Activated B cell treated with CpG ODN at 0.5 μM for 24 hours (primary cell): ENCODE measurements at places on chromosomes 4 and X. TPM values are rescaled to one million over a fixed set of nuclear protein-coding genes. Genes with fewer than 3 reads are reported as not detected.

- DNase-seq, result no peak
Observed at GRCh38 chr4:5478169-5478568, 230.2 kb downstream of the EVC2 start.

DNA sequence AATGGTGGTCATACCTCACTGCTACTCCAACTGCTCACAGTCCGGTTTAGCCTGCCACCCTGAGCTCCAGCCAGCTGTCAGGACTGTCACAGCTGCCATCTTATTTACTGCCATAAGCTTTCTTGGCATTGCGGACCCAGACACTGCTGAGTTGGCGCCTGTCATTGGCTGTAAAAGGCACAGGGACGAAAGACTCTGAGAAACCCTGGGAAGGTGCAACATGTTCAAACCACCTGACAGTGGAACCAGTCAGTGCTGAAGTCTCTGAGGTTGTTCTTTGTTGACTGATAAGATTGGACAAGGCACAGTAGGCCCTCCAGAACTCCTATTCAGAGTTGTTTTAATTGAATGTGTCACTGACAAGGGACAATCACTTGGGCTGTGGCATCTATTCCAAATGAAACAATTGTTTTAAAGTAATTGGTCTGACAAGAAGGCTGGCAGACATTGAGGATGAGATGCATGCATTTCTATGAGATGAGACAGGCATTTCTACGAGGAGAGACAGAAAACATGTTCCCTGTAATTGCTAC lies 927.8 kb downstream of the STPG2 start:
- no peak for DNase-seq

DNA sequence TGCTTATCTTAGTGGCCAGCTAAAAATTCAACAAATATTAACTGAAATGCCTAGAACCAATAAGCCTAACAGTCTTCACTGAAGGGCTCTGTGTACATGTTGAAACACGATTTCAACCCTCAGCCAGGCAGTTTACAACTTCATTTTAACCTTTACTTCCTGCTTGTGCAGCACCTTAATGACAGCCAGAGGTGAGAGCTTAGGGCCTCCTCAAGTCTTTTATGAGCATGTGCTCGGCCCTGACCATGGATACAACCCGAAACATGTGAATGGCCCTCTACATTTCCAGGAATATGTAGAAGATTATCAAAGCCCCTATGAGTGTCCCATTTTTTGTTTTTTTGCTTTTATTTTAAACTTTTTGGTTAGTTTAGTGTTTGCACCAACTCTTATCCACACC lies 88.3 kb downstream of the MSN start:
- no peak for DNase-seq

DNA sequence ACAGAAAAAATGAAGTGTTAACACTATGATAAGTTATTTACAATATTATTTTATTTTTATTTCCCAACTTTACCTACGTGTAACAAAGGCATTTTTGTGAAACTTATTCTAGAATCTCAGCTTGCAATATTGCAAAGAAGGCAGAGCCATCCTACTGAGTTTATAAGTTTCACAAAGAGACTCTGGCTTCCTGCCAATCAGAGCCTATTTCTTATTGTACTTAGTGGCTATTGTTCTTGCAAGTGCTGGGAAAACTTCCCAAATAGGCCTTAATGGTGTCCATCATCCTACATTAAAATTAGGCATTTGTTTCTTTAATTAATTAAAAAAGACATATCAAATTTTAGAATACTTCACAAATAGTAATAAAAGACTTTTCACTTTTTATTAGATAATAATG lies 233.2 kb downstream of the EPHA5 start:
- DNase-seq, result no peak

DNA sequence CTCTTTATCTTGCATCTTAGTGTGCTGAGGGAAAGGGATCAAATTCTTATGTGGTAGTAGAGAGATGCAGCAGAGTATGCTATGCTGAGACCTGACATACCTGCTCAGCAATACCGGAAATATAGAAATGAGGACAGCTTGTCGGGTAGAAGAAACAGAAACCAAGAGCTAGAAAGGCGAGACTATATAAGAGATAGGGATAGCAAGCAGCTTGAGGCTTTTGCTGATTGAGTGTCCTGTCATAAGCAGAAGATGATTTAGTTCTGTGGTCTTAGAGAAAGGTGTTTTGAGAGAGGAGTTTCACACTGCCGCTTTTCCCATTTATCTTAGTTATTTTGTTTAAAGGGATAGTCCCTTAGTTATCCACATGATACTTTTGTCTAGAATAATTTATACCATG lies 31.7 kb downstream of the USP9X start:
- DNase-seq, result no peak

DNA sequence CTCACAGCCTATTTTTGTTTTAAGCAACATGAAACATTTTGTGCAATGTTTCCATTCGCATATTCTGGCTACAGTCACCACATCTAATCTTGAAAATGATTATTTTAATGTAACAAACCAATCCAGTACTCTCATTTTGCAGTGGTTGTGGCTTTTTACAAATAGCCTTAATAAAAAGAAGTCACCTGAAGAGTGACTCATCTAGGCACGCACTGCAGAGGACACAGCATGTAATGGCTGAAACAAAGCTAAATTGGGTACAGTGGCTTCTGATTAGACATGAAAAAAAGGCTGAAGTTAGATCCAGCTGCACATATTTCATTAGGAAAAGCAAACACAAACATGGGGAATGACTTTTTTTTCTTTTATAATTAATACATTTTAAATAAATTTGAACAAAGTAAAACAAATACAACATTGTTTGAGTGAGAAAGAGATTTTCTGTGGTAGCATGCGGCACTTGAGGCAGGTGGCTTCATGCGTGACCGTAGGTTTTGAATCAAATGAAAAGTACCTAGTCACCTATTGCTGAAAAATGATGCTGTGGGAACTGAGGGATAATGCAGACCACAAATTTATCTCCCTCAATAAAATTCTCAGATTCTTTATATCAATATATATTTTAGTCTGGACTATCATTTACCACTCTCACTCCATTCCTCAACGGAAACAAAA lies 240.8 kb upstream of the DDX53 start:
- no peak for DNase-seq

DNA sequence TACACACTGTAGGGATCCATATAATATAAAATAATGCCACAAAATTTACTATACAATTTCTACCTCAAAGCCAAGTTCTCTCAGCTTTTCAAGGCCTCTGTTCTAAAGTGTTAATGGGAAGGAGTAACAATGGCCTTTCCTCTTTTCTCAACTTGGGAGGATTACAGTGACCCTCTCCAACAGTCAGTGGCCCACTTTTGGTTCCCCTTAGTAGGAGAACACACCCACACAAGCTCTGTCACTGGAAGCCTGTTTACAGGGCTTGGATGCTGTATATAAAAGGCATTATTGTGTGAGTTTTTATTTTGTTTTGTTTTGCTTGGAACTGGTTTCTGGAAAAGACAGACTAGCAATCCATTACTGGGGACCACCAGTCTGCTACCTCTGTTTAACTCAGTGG lies 1.8 kb downstream of the ARHGEF6 start:
- DNase-seq, result no peak

DNA sequence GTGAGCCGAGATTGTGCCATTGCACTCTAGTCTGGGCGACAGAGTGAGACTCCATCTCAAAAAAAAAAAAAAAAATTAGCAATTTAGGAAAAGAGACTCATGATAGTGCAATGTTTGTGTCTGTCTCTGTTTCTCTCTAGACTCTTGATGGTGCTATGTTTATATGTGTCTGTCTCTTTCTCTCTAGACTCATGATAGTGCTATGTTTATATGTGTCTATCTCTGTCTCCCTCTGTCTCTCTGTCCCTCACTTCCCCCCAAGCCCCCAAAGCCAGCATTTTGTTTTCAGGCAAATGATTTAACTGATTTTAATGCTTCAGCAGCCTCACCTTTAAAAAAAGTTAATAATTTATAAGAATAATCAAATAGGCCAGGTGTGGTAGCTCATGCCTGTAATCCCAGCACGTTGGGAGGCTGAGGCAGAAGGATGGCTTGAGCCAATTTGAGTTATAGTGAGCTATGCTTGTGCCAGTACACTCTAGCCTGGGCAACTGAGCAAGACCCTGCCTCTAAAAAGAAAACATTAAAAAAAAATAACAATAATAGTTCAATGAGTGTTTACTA lies 6.9 kb downstream of the MOB1B start:
- no peak for DNase-seq

DNA sequence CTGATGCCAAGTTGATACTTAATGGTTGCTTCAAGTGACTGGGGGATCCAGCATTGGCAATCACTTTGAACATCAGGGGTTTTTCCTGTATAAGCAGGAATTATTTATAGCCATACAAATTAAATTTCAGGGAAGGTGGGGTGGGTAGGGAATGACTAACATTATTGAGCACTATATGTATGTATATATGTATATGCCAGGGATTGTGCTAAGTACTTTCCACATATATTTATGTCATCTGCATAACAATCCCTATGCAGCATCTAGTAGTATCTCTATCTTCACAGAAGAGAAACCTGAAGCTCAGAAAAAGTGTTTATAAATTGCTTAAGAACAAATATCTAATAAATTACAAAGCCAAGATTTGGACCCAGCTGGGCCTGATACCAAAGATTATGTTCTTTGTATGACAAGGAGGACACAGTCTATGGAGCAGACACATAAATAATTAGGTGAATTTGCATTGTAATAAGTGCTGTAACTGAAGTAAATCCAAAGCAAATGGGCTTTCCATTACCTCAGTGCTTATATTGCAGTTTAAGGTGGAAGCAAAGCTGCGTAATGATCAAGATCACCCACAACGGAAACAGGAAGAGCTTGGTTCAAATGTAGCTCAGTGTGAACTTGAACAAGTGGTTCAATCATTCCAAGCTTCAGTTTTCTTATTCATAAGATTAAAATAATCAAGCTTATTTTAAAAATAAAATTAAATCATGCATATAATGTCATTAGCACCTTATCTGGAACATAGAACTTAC lies 18.9 kb upstream of the RASGEF1B start:
- no peak for DNase-seq

GRCh38 chr4:56106180-56107147 lies 157.7 kb downstream of the CEP135 start:
- DNase-seq, result no peak

PDGFRA gene
- total RNA-seq, result not detected in 2 replicates
